ENCODE measurements at places on chromosomes 16 and 17.
A peak's percentile ranks its signal among the peaks of the same experiment; 100 is the strongest.

- no peak for DNase-seq
Measured at GRCh38 chr17:49063652-49064051, 66.5 kb downstream of the IGF2BP1 start.

DNA sequence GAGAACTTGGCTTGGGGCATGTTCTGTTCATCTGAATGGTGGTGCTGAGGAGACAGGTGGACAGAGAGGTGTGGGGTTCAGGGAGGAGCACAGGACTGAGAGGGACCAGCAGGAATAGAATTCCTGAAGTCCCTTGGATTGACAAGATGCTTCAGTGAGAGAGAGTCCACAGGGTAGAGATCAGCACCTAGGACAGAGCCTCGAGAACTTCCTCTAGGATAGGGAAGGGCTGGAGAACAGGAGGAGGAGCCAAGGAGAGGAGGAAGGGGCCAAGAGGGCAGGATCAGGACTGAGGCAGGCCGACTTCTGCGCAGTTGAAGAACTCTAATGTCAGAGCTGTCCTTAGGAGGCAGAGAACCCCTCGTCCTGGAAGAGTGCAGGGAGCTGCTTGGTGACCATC, 138.4 kb downstream of the PRKCB start:
- DNase-seq: no peak

DNA sequence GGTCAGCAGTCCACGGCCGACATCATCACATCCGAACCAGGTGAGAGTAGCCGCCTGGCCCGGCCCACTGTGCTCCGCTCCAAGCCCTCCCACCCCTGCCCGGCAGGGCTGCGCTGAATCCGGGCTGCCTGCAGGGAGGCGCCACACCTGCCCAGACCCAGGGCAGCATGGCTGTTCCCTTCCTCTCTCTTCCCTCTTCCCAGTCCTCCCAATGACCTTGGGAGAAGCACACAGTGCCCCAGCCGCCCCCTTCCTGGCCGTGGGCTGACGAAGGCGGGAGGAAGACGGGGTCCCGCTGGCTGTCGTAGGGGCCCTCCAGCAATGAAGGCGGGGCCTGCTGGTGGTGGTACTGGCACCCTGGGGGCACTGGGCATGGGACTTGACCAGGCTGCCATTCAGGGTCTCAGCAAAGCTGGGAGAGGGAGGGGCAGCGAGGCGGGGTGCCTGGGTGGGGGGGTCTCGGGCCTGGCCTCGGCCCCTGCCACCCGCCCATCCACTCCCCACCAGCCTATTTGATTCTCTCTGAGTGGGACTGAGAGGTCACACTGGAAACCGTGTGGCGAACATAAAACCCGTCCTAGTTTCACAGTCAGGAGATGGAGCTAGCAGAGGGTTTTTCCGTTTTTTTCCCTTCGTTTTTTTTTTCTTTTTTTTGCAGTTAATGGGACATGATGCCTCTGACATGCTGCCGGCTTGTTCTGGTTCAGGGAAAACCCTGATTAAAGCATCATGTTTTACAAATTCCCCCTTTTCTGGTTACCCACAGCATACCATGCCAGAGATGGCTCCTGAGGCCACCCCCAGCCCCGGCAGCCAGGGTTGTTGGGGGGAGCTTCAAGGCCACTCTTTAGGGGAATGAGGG, 50.6 kb downstream of the BAHCC1 start:
- no peak for DNase-seq

GRCh38 chr16:53821957-53822625, 118.1 kb downstream of the FTO start:
- DNase-seq: peak; percentile 80

GRCh38 chr17:81398832-81399411, 3.7 kb downstream of the BAHCC1 start:
- peak; percentile 61 for DNase-seq

DNA sequence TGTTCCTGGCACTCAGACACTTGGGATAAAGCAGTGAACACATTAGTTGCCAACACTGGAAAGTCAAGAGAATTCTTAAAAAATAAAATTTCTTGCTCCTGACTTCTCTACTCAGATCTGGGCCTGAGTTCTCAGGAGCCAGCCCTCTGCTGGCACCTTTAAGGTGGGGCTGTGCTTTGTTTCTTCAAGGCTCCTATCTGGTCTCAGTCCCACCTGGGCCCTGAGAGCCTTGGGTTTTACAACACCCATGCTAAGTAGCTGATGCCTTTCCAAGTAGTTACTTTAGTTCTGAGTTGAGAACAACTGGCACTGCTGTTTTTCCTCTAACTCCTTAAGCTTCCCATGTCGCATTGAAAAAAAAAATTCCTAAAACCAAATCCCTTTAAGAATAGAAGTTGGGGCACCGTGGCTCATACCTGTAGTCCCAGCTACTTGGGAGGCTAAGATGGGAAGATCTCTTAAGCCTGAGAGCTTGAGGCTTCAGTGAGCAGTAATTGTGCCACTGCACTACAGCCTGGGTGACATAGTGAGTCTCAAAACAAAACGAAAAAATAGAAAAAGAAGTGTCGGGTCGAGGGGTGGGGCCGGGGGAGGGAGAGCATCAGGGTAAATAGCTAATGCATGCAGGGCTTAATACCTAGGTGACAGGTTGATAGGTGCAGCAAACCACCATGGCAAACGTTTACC, 16.6 kb downstream of the CHAD start:
- DNase-seq: no peak

DNA sequence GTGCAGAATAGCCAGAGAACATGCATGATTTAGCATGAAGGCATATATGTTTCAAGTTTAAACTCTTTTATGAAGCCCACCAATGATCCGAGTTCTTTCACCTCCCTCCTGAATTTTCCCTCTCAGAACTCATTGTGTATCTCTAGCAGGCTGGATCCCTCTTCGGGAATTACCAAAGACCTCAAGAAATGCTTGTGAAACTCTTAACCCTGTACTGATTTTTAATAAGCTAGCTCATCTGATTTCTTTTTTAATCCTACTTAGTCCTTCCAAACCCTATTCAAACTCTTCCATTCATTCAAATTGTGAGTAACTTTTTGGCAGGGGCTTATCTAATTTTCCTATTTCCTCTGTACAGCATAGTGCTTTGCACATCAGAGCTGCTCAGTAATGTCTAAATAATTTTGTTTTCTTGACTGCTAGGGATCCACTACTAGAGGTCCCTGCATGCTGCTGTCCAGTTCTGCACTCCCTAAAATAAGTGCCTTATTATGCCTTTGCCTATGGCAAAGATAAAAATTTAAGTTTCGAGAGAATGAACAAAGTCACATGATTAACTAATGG, 723.8 kb downstream of the CDH11 start:
- DNase-seq: no peak

GRCh38 chr17:791829-792228, 9.7 kb downstream of the MRM3 start:
- no peak for DNase-seq

DNA sequence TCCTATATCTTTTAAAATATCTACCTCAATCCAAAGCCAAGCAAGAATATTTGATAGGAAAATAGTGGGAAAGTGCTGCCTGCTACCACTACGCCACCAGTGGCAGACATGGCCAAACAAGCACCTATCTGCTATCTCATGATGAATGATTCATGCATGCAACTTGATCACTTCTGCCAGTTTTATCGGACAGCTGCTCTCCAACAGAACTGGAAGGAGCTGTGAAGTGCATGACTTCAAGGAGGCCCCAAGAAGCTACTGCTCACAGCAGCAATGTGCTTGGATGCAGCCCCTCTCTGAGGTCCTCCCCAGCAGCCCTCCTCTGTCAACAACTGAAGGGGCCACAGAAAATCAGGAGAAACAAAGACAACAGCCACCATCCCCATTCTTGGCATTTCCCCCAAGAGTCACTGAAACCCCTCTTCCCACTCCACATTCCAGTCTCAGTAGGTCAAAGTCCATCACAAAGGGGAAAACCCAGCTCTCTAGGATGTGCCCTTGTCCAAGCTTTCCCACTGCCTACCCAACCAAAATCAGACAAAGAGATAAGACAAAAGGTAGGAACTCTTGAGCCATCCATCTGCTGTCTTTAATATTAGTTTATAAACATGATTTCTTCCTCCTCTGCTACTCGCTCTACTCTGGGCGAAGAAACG, 215.3 kb downstream of the C16orf78 start:
- DNase-seq: no peak

DNA sequence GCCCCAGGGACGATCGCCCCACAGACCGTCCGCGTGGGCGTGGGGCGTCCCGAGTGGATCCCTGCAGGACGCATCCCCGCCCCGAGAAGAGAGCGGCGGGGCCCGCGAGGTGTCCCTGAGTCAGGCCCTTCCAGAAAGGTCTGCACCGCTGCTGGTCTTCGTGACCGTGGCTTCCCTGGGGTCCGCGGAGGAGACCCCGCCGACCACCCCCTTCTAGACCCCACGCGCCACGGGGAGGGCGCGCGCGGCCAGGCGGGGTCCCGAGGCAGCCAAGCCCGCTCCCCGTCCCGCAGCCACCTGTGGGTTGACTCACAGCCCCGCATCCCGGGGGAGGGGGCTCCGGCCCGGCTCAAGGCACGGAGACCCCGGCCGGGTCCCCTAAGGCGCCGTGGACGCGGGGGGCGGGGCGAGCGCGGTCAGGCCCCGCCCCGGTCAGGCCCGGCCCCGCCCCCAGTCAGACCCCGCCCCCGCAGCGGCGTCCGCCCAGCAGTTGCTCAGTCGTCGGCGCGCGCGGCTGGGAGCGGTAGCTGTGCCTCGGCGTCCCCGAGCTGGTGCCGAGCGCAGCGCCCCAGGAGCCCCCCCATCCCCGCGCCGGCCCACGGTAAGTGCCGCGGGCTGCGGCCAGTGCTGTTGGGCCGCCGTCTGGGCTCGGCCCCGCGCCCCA, at the start of gene BAIAP3:
BAIAP3 (plus strand) TSS at position 497 of the 664 bp plus-strand sequence. CDS start 4,905 bp downstream, outside the sequence.
- peak; percentile 86 for DNase-seq

DNA sequence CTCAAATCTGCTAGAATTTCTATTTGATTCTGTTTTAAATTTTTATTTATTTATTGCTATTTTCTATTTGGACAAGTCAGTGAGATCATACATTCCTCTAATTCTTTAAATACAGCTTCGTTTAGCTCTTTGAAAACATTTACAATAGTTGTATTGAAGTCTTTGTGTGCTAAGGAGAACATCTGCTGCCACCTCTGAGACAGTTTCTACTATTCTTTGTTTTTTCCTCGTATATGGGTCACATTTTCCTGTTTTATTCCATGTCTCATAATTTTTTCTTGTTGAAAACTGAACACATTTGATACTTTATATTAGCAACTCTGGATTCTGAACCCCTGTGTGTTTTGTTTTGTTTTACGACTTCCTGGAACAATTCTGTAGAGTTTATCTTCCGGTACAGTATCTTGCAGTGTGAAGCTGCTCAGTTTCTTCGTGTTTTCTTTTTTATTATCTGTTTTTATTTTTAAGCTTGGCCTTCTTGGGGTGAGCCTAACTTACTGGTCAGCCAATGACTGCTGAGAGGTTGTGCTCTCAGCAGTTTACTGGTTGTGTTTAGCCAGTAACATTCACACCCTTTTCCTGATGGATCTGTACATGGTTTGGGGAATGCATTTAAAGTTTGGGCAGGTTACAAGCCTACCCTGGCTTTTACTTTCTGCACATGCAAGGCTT, 99.0 kb downstream of the CA4 start:
- DNase-seq: no peak

DNA sequence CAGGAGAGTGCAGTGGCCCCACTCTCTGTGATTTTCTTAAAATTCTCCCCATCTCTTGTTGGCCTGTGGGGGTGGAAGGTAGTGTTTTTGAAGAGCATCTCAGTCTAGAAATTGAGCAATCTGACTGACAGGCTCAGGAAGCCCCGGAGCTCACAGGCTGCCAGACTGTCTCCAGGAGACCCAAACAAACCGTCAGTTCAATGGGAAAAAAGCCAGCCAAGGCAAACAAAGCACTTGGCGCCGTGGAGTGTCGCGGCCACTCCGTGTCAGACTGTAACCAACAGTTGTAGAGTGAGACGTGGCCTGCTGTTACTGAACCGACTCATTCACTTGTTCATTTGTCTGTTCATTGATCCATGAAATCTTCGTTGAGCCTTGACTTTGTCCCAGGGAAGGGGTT, 33.7 kb downstream of the RGS9 start:
- no peak for DNase-seq

DNA sequence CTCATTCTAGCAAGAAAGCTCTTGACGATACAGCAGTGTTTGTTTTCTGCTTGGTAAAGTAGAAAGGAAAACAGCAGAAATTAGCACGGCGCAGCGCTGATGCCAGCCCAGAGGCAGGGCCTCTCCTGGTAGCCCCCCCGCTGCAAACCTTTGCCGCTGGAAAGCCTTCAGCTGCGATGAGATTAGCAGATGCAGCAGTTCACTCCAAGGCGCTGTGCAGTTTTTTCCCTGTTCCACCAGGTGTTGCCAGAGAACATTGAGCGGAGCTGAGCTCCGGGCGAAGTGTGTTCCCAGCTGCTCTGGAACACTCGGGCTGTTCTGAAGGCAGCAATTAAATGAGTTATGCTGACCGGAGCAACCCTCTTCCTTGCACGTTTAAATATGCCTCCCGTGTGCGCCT, 72.5 kb downstream of the RBFOX1 start:
- DNase-seq: no peak

- DNase-seq: no peak
Measured at GRCh38 chr16:54291656-54292487, 5.3 kb upstream of the IRX3 start.

DNA sequence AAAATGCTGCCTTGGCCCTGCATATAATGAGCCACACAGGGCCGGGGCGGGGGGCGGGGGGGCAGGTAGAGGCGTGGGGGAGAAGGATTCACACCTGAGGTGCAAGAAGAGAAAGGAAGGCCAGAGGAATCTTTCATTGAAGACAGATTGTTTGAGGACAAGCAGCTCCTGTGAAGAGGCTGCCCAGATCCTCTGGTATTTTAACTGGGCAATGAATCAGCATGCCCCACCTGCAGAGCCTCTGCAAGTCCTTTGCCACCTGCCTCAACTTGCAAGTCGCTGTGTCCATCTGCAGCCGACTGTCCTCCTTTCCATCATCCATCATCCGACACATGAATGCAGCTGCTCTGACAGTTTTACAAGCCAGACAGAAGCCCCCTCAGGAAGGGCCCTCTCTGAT, 1.2 kb upstream of the SOST start:
- DNase-seq: no peak

DNA sequence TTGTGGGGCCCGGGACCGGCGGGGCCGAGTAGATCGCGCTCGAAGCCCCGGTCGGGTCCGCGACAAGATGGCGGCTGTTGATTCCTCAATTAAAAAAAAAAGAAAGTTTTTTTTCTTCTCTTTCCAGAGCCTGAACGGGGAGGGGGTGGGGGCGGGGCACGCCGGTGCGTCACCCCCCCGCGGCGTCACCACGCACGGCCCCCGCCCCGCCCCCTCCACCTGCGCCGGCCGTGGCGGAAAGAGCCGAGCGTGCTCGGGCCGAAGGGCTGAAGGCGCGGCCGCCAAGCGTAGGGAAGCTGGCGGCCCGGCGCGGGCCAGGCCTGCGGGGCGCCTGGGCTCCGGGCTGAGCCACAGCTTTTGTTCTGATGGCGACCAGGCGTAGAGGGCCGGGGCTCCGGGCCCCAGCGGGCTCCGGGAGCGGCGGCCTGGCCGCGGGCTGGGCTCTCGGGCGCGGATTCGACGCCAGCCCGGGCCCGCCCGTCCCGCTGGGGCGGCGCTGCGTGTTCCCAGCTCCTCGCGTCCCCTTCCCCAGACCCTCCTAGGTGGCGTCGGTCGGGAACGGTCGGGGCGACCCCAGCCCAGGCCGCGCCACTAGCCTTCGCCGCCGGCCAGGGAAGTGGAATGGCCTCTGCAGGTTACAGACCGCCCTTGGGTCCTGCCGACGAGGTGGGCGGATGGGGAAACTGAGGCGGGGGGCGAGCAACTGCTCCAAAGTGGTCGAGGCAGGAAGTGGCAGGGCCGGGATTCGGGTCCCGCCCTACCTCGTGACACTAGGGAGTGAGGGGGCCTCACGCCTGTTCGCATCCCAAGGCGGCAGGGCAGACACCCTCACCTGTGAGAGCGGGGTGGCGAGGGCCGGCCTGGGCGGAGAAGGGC, at the start of gene CREBBP:
CREBBP (minus strand) TSS at position 91 of the 876 bp plus-strand sequence. CDS start 797 bp downstream, outside the sequence.
- peak; percentile 98 for DNase-seq

- DNase-seq: no peak
Measured at GRCh38 chr16:84018710-84019109, 23.9 kb downstream of the SLC38A8 start.

All from GM03348 (cell line).